ENCODE measurements at places on chromosomes 2 and 18.

- no peak for DNase-seq
These were observed 117.2 kb downstream of the CERS6 start for GRCh38 chr2:168573128-168573903.

DNA sequence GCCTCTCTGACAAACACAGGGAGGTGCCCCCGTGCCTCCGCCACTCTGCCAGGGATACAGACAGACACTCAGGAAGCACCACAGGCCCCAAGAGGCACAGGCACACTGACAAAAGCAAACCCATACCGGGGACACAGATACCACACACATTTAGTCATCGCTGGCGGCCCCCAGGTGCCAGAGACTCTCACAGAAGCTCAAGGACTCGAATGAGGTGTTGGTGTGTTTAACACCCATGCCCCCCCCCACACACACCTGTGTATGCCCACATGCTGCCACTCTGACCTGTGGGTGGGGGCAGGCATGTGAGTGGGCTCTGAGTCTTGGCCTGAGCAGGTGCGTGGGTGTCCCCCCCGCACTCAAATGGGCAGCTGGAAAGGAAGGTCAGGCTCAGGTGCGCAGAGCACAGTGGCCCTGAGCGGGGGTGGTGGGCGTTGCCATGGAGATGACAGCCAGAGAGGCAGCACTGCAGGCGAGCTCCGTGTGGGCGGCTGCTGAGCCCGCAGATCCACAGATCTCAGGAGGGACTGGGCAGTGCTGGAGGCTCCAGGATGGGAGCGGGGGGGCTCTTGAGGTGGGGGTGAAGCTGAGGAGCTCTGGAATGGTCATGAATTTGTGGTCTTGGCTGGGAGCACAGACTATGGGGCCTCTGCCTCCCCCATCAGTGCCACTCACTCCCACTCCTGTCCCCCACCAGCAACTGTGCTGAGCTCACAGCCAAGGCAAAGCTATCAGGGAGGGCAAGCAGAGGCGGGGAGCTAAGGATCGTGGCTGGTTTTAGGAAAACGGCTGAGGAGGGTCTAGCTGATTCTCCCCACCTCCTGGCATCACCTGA is 73.9 kb upstream of the TAF1B start:
- no peak for DNase-seq

DNA sequence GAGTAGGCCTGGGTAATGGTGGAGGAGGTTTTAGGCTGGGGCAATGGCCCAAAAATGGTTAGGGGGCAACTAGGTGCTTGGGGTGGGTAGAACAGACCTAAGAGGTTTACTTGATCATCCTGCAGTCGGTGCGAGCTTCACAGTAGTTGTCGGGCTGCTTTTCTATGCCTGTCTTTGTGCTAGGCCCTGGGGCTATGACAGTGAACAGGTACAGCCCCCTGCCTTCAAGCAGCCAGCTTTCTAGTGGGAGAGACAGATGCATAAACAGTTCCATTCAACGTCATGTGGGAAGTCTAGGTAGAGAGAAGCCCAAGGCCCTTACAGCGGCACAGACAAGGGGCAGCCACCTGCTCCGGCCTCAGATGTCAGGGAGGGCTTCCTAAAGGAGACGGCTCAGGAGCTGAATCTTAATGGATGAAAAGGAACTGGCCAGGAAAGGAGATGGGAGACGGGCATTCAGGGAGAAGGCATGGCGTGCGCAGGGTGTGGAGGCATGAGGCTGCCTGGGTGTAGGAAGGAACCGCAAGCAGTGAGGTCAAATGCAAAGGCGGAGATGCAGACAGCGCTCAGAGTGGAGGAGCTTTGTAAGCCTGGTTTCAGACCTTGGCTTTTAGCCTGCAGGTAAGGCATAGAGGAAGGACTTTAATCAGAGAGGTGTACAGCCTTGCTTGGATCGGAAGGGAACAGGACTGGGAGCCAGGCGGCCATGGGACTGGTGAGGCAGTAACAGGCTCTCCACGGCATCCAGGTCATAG is 6.0 kb downstream of the CTIF start:
- no peak for DNase-seq

- DNase-seq: no peak
These were observed 526.5 kb downstream of the FBXO15 start for GRCh38 chr18:73621091-73621490.

DNA sequence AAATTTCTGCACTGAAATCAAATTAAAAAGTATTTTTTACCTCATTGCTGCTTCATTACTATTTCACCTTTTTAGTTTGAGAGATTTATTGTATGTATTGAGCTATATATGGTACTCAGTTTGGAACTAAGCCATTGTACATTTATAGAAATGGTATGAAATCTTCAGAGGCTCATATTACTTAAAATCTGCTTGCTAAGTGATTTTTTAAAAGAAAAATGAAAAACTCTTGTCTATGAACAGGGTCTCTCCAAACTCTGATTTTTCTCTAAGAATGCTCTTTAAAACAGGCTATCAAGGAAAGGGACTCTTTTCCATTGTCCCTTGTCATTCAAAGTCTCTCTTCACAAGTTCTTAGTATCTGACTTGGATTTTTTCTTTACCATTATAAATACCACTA is 31.8 kb downstream of the C1D start:
- DNase-seq: no peak

DNA sequence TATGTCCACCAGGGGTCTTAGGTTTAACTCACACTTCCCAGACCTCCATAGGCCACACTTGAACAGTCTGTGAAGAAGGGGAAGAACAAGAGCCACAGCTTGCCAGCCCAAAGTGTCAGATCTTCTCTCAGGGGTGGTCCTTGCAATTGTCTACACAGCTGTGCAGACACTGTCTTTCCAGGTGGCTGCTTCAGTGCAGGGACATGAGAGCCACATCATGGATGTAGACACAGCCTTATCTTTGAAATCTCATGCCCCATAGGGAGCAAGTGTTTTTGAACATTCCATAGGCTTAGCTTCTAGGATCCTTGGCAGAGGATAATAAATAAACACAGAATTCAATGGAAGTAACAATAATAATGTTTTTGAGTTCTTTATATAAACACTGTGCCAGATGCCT is 6.7 kb downstream of the ZNF407 start:
- no peak for DNase-seq

DNA sequence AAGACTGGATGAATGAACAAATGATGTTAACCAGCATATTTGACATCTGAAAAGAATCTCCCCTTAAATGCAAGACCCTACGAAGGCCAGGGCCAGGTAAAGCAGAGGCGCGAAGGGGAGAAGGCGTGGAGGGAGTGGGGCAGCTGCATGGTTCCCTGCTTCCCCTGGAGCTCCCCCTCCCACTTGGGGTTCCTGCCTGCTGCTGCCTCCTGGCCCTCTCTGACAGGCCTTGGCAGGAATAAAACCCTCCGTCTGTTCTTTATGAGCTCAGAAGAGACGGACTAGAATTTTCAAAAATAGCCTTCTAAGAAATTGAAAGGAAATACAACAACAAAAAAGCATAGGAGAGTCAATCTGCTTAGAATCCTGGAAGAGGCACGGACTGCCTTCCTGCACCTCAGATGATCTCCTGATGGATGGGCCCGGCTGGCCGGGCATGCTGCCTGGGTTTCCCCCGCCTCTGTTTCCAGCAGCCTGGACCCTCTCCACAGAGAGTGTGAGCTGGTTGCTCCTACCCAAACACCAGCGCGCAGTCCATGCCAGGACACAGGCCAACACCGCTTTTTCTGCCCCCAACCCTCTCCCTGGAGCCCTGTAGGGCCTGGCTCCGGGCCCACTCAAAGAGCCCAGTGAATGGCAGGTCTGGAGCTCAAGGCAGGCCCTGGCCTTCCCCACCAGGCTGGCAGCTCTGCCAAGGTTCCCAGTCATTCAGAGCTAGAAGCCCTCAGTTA is 23.9 kb downstream of the CFAP65 start:
- DNase-seq: no peak

DNA sequence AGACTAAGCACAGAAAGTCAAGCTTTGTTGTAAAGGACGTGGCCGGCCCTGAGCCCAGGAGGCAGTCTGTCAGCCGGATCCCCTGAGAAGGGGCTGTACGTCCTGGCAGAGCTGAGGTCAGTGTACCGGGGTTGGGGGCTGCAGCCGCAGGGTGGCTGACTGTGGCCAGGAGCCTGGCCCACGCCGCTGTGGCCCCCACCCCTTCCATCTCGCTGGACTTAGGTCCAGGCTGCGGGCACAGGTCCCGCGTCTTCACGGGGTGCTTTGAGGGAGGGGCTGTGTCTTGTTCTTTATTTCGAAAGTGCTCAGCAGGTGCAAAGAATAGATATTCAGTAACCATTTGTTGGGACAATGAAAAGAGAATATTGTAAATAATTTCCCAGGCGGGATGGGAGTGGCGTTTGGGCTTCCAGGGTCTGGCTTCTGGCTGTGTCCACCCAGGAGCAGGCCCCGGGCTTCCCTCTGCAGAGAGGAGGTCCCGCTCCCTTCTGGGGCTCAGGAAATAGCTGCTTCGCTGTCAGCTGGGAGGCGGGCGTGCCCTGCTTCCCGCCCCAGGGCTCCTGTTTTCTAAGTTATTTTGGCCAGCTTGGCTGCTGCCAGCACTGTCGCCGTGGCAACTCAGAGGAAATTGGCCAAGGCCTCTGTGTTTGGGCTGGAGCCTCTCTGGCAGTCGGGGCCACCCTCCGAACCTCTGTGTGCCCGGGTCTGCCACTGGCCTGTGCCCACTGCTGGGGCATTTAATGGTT is 7.4 kb downstream of the NFATC1 start:
- DNase-seq: no peak

DNA sequence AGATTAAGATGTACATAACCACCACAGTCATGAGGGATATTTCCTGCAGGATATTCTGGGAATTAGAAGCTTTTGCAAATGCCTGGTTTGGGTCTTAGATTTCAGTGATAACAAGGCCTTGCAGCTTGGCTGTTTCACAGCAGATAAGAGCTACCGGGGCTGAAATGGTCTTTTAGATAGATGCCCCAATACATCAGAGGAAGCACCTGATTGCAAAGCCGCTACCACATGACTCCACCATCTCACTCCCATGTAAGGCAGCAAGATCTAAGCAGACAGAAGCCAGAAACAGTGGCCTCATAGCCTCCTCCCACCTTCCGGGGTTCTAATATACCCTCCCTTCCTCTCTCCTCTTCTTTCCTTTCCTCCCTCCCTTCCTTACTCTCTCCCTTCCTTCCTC is 31.1 kb upstream of the EPG5 start:
- no peak for DNase-seq

DNA sequence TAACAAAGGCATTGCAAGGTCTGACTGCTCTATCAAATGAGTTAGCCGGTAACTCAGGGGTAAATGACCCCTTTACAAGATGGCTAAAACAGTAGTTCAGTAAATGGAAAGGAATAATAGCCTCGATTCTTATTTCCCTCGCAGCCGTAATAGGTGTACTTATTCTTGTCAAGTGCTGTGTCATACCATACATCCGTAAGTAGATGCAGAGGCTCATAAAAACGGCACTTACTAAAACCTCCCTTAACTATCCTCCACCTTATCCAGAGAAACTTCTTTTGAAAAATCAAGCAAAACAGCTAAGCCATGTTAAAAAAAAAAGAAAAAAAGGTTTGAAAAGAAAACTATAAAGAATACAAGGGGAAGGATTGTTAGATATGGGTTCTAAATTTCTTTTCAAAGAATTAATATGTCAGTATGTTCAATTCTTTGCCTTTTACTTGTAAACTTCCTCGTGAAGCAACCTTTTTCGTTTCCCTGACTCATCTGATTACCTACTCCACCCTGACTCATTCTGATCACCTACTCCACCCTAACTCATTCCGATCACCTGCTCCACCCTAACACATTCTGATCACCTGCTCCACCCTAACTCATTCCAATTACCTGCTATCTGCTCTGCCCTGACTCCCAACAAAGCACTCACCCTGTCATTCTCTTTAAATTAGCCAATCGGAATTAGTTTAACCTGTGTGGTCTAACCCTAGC is 127.5 kb downstream of the SPAG16 start:
- no peak for DNase-seq

- DNase-seq: no peak
These were observed 336.9 kb downstream of the CBLN2 start for GRCh38 chr18:72207280-72207679.

DNA sequence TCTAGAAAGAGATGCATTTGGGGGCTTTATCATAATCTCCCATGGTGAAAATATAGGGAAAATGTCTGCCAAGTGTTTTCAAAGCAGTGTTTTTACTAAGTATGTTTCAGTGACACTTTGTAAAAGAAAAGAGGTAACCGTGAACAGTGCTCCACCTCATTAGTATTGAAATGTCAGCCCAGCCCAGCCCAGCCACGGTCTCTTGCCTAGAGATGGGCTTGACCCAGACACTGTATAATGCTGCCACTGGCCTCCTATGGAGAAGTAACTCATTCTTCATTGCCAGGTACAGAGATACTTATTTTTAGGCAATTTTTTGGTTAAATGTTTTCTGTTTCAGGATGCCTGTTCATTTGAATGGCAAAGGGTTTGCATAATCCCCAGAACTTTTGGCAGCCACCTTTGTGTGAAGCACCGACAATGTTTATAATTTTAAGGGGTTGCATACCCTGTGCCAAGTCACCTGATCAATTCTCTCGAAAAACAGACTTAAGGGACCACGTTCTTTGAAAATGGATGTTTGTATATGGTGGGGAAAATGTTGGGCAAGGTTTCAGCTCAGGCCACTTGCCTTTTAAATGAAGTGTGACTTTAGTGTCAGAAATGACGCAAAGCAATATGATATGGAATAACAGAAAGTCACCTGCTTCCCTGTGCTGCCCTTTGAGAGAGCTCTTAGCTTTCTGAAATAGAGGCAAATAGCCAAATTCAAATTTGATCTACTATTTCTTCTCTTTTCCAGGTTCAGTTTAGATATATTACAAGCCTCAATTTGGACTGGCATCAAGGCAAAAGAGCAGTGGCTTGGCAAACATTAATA is 314.5 kb upstream of the RGPD4 start:
- no peak for DNase-seq

DNA sequence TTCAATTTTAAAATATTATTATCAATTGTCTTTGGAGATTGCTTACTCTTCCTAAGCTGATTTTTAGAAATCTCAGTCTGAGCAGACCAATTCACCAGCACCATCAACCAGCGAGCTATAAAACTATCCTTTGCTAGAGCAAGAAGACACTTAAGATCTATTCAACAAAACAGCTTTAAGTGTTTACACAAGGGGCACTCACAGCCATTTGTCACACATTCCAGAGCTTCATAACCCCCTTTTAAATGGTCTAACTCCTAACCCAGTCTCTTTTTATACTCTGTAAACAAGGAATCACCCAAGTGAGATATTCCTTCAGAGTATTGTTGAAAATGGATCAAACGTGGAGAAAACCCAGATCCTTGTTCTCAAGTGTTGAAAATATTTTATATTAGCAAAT is 1294.1 kb upstream of the CHAC2 start:
- DNase-seq: no peak

GRCh38 chr2:241425368-241425767 is 69.3 kb downstream of the FARP2 start:
- DNase-seq: no peak

- no peak for DNase-seq
These were observed 85.2 kb upstream of the HNMT start for GRCh38 chr2:137879121-137879520.

- DNase-seq: no peak
These were observed 23.1 kb downstream of the PDCD1 start for GRCh38 chr2:241835611-241836010.

- DNase-seq: no peak
These were observed 814.6 kb downstream of the SLC4A3 start for GRCh38 chr2:220442012-220442411.

- no peak for DNase-seq
These were observed 879.9 kb upstream of the CDH2 start for GRCh38 chr18:29056800-29057199.

GRCh38 chr2:40556293-40556692 is 104.4 kb upstream of the SLC8A1 start:
- no peak for DNase-seq

- DNase-seq: no peak
These were observed 100.2 kb downstream of the ANKRD44 start for GRCh38 chr2:197210430-197210829.

Measured in activated T-helper 1 cell treated with Interleukin-2 at 50 U/mL for 16 hours (primary cell).